ENCODE measurements at places on chromosomes 4 and X. TPM values are rescaled to one million over a fixed set of nuclear protein-coding genes. Genes with fewer than 3 reads are reported as not detected.

CXCL3 gene
- not detected for total RNA-seq

SPOCK3 gene
- not detected for total RNA-seq

STATH gene
- total RNA-seq = not detected

MAGED4 gene
- 0.53 TPM for total RNA-seq

DNA sequence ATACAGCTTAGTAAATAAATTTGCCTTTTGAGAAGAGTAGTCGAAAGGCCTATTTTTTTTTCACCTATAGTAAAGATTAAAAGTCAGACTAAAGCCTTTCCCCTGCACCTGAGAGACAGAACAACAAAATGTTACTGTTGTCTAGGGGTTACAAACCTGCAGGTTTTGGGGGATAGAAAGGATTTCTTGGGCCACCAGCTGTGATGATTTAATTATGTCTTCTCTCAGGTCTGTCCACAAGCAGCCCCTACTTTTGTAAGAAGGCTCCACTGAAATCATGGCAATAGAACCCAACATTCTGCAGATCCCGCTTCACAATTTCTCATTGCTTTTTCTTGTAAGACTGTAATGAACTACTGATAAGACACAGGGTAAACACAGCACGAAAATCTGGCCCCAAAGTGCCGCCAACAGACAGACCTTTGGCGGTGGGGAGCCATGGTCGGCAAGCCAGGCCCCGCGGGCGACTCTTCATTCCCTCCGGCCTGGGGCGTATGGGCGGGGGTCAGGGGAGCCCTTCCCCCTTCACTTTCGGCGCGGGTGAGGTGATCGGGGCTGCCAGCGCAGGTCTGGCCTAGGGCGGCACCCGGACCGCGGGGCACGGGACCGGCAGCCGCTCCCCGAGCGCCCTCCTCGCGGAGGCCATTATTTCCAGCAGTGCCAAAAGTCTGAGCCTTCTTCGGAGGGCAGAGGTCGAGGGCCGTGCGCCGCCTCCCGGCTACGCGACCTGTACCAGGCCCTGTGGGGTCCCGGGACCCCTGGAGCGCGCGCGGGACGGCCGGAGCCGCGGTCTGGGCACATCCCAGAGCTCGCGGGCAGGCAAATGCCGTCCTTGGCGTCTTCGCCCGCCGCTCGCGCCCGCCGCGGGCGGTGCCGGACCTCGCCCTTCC lies 812 bp upstream of the KDM6A start:
- peak; percentile 71 for DNase-seq

- DNase-seq = no peak
Measured at GRCh38 chr4:47690611-47691010, 147.3 kb downstream of the CORIN start.

DNA sequence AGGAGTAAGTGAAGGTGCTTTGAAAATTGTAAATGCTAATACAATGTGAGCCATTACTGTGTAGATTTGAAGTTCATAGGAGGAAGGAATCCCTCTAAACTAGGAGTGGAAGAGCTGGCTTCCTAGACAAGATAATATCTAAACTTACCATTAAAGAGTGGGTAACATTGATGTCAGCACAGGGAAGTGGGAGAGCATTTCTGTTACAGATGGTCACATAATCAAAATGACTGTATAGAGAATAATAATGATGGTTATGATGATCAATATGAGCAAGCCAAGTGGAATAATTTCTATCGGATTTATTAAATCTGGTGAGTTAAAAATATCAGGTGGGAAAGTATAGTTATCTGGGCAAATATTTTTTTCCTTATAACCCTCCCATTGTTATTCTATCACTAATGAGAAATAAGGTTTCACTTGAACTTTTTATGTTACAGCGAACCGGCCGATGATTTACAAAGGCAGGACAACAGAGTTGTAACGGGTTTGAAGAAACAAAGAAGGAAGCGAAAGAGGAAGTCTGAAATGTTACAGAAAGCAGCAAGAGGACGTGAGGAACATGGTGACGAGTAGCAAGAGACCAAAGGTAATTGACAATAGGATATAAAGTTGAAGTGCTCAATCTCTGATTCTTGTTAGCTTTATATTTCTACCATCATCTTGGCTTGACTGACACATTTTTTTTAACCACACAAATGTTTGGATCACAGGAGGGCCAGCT lies 43.5 kb downstream of the FMR1NB start:
- no peak for DNase-seq

DNA sequence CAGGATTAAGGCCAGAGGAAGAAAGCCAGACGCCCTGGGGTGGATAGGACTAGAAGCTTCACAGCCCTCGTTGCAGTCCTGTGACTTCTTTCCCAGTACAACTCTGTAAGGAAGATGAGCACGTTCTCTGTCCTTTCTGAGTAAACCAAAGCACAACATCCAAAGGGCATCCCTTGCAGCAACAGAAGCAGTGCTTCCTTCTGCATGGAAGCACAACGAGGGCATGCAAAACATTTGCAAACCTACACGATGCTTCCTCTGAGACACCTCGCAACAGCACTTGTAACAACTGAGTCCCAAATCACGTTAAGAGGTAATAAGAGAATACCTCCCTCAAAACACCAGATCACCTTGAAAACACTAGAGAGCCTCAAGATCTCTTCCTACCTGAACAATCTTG lies 335.7 kb upstream of the RASGEF1B start:
- DNase-seq = no peak

GRCh38 chr4:152099061-152099425 lies 338.2 kb upstream of the GATB start:
- no peak for DNase-seq

- DNase-seq = no peak
Measured at GRCh38 chr4:76969495-76969894, 19.9 kb downstream of the SEPTIN11 start.

DNA sequence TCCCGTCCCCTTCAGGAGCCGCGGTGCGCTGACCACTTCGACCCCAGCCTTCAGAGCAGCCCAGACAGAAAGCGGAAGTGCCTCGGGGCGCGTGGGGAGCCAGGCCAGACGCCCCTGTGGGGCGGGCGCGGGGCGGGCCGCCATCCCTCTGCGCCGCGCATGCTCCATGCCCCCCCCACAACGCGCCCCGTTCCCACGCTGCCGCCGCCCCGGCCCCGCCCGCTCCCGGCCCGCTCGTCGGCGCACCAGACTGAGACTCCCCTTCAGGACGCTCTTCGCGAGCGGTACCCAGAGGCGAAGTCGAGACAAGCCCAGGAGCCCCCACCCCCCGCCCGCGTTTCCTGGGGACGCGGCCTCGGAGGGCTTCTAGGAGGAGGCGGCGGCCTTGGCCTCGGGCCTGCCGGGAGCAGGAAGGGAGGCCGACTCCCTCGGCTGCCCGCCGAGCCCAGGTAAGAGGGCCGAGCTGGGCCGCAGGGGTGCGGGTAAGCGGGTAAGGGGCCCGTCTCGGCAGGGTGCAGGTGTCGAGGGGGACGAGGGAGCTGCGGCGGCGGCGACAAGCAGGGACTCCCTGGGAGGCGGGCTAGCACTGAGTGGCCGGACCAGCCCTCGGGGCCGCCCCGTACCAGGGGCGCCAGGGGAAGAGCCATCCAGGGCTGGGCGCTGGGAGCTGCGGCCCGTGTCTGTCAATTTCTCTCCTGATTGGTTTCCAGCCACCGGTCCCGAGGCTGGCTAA lies at the start of gene ZFP92:
ZFP92 (plus strand) TSS at position 218 of the 733 bp plus-strand sequence. CDS start 6,851 bp downstream, outside the sequence.
- DNase-seq = no peak

Measured in ascending aorta (tissue), 2 donors.